ENCODE measurements at places on chromosomes 5 and 9. TPM values are rescaled to one million over a fixed set of nuclear protein-coding genes. Genes with fewer than 3 reads are reported as not detected.

STC2 gene
- 487 TPM for total RNA-seq

PCDHGA8 gene
- 2.8 TPM for total RNA-seq

SELENOP gene
- total RNA-seq = 0.32 TPM

DIPK1B gene
- 0.30 TPM for total RNA-seq

MRRF gene
- total RNA-seq = 24.9 TPM

AMACR gene
- 8.6 TPM for total RNA-seq

SLC35D2 gene
- 19.4 TPM for total RNA-seq

GRIN1 gene
- not detected for total RNA-seq

SPINK7 gene
- not detected for total RNA-seq

ALAD gene
- 23.6 TPM for total RNA-seq

C7 gene
- not detected for total RNA-seq

PCDHGA3 gene
- total RNA-seq = 2.1 TPM

APBA1 gene
- total RNA-seq = 9.8 TPM

SUSD3 gene
- total RNA-seq = 0.37 TPM

HSD17B3 gene
- total RNA-seq = not detected

All from smooth muscle cell of the umbilical artery (primary cell).